Lower lobe of right lung (tissue), 2 donors: ENCODE measurements at places on chromosomes 3 and 15. TPM values are rescaled to one million over a fixed set of nuclear protein-coding genes. Genes with fewer than 3 reads are reported as not detected.
A peak's percentile ranks its signal among the peaks of the same experiment; 100 is the strongest.

DNA sequence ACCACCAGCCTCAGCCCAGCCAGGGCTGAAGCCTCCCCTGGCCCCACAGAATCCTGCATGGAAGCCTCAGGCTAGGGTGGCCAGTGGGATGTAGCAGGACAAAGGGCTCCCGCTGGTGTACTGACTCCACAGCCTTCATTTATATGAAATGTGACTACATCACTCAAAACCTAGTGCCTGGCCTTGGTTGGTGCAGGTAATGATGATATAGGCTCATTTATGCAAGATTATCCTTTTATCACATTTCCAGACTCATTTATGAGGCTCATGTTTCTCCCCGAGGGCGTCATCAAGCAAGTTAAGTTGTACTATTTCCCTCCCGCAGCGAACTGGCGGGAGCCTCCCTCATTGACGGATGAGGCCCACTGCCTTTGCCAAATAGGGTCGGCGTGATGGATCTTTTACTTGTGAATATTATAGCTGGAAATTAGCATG is 179.1 kb upstream of the SMAD3 start:
- no peaks in the 10 kb centered on the region for H3K36me3 ChIP-seq
- DNase-seq, result no peak
- H3K27me3 ChIP-seq, result no peaks in the 10 kb centered on the region
- no peak overlapping the region for H3K27ac ChIP-seq
- H3K4me1 ChIP-seq, result peaks cover 21% of the 10 kb centered on the region
- H3K4me3 ChIP-seq, result no peak overlapping the region

- H3K4me3 ChIP-seq, result no peak overlapping the region
- H3K4me1 ChIP-seq, result no peaks in the 10 kb centered on the region
- no peak for DNase-seq
- no peak overlapping the region for H3K27ac ChIP-seq
Observed at GRCh38 chr3:123327480-123327879, 121.4 kb downstream of the ADCY5 start.

Gene MTFMT
- 15.7 TPM for total RNA-seq

Gene CFAP100
- total RNA-seq, result 21.5 TPM

DNA sequence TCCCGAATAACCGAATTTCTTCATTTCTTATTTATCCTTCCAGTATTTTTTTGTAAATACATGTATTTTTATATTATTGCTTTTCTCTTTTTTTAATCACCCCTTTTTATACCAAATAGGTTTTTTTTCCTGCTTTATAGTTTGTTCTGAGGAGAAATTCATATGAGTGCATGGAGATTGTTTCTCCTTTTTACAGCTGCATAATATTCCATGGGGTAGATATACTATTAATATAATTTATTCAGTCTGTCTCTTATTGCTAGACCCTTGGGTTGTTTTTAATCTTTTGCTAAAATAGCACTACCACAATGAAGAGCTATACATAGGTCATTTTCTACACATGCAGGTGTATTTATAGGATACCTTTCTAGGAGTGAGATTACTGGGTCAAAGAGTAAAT is 3.5 kb upstream of the TMEM87A start:
- peak overlapping the region; percentile 96 for H3K27ac ChIP-seq
- H3K36me3 ChIP-seq, result peaks cover 42% of the 10 kb centered on the region
- peaks cover 29% of the 10 kb centered on the region for H3K4me1 ChIP-seq
- no peaks in the 10 kb centered on the region for H3K27me3 ChIP-seq

DNA sequence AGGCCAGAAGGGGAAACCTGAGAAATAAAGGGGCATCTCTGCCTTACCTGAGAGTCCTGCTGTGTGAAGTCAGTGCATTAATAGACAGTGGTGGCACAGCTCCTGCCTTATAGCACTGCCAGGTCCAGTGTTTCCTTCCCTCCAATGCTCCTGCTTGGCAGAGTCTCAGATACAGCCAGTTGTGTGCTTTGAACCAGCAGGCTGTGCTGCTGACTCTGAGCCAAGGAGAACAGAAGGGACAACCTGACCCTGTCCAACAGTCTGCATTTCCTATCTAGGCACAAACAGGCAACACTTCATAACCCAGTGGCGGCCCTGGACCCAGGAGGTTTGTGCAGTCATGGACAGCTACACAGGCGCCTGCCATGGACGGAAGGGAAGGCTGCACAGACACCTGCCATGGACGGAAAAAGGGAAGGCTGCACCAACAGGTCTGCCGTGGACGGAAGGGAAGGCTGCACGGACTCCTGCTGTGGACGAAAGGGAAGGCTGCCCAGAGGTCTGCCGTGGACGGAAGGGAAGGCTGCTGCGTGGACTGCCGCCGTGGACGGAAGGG is 33.9 kb upstream of the PLXNA1 start:
- H3K4me3 ChIP-seq, result no peak overlapping the region
- no peak overlapping the region for H3K27ac ChIP-seq
- H3K4me1 ChIP-seq, result no peaks in the 10 kb centered on the region
- H3K36me3 ChIP-seq, result peaks cover 4% of the 10 kb centered on the region

Gene FGD5
- 85.0 TPM for total RNA-seq

DNA sequence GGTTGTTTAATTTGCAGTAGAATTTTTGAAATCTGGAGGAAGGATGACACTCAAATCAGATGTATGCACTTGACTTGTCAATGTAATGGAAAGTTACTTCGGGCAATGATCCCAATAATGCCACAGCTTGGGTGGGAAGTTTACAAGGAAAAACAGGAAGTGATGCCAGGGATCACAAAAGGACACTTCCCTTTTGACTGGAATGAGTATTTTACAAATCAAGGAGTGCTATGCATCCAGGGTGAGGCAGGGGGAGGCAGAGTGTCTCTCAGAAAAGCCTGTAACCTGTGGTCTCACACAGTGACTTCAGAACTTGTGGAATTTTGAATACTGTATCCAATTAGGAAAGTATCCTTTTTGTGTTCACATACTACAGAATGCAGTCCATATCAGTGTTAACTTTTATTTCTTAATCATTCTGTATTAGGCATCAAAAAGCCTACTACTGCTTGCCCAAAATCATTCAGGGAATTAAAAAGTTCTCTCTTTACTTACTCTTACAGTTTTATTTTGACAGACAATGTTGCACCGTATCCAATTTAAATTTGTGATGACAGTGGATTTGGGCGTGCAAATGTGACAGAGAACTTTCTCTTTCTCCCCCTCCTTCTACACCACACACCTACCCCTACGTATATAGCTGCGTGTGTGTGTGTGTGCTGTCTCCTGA is 445.1 kb downstream of the MECOM start:
- no peaks in the 10 kb centered on the region for H3K36me3 ChIP-seq
- no peak overlapping the region for H3K27ac ChIP-seq
- H3K4me1 ChIP-seq, result no peaks in the 10 kb centered on the region
- H3K27me3 ChIP-seq, result no peaks in the 10 kb centered on the region
- no peak for DNase-seq
- no peak overlapping the region for H3K4me3 ChIP-seq

Gene PLA2G4D
- not detected for total RNA-seq

Gene CCR5
- 5.3 TPM for total RNA-seq

DNA sequence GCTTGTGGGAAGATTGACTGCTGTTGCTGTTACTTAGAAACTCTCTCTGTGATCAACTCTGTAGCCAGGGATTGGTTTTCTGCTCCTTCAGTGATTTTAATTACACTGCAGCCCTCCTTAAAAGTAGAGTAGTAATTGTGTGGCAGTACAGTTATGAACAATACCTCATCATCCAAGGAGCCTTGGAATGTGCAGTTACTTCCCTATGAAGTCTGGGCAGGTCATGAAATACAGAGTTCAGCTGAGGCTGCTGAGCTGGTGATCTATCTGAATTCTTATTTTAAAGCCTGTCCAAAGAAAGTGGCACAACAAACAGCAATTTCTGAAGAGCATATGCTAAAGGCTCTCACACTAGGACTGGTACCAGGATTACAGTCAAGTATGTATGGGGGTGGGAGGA is 37.4 kb upstream of the MRPL3 start:
- no peaks in the 10 kb centered on the region for H3K4me1 ChIP-seq
- no peak overlapping the region for H3K27ac ChIP-seq
- H3K4me3 ChIP-seq, result no peak overlapping the region
- no peaks in the 10 kb centered on the region for H3K27me3 ChIP-seq
- no peaks in the 10 kb centered on the region for H3K36me3 ChIP-seq

- no peaks in the 10 kb centered on the region for H3K27me3 ChIP-seq
- no peaks in the 10 kb centered on the region for H3K4me1 ChIP-seq
- H3K27ac ChIP-seq, result no peak overlapping the region
- no peaks in the 10 kb centered on the region for H3K36me3 ChIP-seq
Observed at GRCh38 chr15:98385752-98386381, 262.5 kb upstream of the IGF1R start.
